ENCODE measurements at places on chromosomes 6 and 20.

GRCh38 chr6:147604373-147604772 lies 95.9 kb downstream of the SAMD5 start:
- DNase-seq: no peak

DNA sequence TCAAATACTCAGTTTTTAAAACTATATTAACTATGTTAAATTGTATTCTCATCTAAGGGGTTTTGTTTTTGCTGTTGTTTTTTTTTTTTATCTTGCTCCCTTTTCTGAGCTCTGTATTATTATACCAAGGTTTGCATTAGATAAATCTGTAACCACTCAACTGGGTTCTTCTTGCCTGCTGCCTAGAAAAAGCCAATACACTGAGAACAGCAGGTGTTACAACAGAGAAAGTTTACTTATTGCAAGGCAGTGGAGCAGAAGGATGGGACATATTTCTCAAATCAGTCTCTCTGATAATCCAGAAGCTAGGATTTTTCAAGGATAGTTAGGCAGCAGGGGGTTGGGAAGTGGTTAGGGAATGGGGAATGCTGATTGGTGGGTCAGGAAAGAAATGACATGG lies 378.8 kb upstream of the PLCB4 start:
- DNase-seq: no peak

DNA sequence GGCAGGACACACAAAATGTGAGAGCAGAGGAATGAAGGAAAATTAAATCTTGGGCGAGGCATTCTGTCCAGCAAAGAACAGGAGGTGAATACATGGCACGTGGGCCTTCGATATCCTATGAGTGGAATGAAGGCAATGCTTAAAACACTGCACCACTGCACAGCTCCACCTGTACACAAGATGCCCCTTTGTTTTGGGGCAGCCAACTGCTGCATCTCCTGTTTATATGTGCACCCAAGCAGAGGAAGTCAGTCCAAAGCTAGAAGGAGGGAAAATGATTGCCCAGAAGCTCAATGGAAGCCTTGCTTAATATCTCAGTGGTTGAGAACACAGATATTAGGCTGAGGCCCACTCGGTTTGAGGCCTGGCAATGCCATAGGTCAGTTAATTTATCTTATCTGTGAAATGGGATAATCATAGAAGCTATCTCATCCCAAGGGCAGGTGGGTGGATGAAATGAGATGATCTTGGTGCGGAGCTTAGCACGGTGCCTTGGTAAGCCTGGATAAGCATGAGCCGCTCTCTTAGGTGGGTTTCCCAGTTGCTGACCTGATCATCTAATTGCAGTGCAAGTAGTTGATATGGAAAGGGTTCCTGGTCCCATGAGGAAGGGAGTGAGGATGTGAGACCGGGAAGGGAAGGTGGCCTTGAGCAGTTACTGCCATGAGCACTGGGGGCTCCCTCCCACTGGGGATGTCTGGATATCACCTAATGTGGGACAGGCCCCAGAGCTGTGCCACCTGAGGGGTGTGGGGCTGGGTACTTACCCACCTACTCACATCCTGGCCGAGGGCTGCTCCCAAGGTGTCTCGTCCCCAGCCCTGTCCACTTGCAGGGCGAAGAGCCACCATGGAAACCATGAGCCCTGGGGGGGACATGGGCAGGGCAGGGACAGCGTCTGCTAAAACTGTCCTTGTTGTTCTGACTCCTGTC lies 9.9 kb downstream of the BANF2 start:
- DNase-seq: no peak

GRCh38 chr6:7204726-7205125 lies 97.0 kb downstream of the RREB1 start:
- DNase-seq: no peak

DNA sequence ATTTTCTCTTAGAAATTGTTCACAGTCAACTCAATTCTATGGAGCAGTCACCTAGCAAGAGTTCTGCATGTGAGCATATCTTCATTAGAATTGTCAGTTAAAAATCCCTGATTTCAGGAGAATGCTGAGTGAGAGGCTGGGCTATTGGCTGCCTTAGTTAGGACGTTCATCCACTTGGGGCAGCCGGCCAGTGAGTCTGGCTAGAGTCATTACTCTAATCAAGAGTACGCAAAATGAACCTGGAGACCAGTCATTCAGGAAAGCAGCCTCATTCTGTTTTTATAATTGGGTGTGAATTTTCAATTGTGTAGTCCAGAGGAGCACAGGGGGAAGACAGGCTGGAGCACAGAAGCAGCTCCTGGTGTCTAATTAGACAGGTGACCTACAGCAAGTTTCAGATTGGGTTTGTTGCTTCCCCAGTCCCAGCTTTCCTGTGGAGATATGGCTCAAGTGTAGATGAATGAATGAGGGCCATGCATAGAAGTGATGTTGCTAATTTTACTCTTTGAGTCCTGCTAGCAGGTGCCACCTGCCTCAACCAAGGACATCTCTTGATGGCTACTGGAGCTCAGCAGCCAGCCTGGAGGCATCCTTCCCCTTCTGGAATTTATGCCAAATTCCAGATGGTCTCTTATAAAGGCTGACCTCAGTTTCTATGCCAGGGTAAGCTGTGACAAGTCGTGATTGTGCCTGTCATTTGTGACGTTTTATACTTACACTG lies 265.7 kb downstream of the NKAIN2 start:
- no peak for DNase-seq

GRCh38 chr6:71197780-71198179 lies 90.8 kb upstream of the OGFRL1 start:
- DNase-seq: no peak

All from NCI-H1092 (cell line).